Activated CD4-positive, alpha-beta T cell treated with anti-CD3 and anti-CD28 coated beads for 36 hours (primary cell): ENCODE measurements at places on chromosomes 5 and 9. TPM values are rescaled to one million over a fixed set of nuclear protein-coding genes. Genes with fewer than 3 reads are reported as not detected.
A peak's percentile ranks its signal among the peaks of the same experiment; 100 is the strongest.

DNA sequence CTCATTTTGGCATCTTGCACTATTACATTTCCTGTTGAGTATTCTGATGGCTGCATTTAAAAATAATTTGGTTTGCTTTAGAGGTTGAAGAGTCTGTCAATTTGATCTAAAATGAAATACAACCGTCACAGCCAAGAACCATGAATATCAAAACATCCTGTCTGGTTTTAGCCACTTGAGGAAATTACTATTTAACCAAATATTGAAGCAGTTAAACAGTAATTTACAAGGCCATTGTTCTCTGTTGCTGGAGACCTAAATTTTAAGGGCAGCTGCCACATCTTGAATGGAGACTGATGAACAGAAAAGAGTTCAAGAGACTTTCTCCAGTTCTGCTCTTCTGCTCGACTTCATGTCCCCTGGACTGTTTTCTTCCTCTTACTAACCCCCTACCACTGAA is 549.4 kb downstream of the LRRC70 start:
- DNase-seq = no peak

GRCh38 chr5:35038891-35039290 is 8.9 kb downstream of the AGXT2 start:
- no peak for DNase-seq

- DNase-seq = no peak
Observed at GRCh38 chr5:109558364-109558763, 131.4 kb upstream of the MAN2A1 start.

GRCh38 chr9:104805441-104805840 is 41.5 kb downstream of the NIPSNAP3B start:
- no peak for DNase-seq

- DNase-seq = no peak
Observed at GRCh38 chr5:140236891-140237598, 62.1 kb downstream of the CYSTM1 start.

DNA sequence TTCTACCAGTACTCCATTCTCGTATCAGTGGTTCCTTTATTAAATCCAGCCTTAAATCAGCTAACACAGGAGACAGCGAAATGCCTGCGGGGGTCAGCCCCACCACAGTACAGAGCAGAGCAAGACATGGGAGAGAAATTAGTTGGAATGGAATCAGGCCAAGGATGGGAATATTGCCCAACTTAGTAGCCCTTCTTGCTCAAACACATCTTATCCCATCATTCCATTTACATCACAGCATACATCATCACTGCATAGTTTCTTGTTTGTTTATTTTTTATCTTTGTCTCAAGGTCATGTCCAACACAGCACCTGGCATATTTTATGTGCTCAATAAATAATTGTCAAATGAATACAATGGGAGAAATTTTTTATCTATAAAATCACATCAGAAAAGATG is 34.3 kb upstream of the DAB2 start:
- no peak for DNase-seq

Gene AGXT2
- total RNA-seq = not detected

- peak; percentile 36 for DNase-seq
Observed at GRCh38 chr9:137069508-137070091, 757 bp downstream of the SAPCD2 start.

GRCh38 chr9:127912882-127913281 is 4.0 kb downstream of the ST6GALNAC4 start:
- DNase-seq = no peak

DNA sequence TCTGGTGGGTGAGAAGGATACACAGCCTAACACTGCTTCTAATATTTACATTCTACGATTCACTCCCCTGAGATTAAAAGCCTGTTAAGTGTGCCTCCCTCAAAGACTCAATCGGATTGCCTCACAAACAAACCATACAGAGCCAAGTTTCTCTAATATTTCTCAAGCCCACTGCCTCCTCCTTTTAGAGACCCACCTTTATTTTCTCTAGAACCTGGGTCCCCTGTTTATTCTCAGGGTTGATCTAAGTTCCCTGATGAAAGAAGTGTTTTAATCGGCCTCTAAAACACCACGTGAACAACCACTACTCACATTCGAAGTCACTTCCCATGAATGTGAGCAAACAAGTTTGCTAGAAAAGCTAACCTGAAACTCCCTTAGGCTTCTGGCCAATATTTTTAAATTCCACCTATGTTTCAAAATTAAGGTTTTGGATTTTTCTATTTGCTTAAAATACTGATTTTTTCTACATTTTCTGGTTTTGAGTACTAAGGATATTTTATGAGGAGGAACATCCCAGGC is 76.5 kb downstream of the GLIS3 start:
- DNase-seq = no peak

Gene CYLC2
- total RNA-seq = not detected

DNA sequence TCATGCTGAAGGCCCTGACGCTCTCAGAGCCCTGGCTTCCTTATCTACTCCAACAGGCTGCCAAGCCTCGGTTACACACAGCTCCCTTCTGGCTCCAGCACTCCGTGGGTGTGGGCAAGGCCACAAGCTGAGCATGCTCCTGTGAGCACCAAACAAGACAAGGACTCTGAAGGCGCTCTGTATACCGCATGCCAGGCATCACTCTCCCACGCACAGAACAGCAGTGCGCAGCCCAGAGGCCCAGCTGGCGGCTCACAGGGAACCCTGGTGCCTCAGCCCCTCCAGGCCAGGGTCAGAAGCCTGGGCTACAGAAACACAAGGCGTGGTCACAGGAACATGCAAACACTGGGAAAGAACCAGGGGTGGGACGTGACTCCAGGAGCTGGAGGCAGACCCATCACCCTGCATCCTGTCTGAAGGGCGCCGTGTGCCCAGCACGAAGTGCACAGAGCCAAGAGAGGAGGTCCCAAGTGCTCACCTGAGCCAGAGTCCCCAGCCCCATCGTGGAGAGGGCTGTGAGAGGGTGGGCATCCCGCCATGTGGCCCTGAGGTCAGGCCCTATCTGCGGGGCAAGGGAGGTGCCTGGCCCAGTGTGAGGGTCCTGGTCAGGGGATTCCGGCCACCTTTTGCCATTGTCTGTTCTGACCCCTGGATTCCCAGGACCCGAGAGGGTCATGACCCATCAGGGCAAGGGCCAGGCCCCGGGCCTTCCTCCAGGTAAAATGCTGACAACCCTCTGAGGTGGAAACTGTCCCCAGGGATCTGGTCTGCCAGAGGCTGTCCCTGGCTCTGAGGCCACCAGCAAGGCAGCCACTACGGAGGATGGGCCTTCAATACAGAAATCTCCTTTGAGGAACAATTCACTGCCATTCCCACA is 54.7 kb downstream of the COL23A1 start:
- DNase-seq = no peak

- DNase-seq = no peak
Observed at GRCh38 chr9:20561531-20561930, 60.8 kb downstream of the MLLT3 start.
